ENCODE measurements at places on chromosomes 5 and 9.

GRCh38 chr5:61768692-61769281, 436.7 kb downstream of the ZSWIM6 start:
- DNase-seq = no peak

DNA sequence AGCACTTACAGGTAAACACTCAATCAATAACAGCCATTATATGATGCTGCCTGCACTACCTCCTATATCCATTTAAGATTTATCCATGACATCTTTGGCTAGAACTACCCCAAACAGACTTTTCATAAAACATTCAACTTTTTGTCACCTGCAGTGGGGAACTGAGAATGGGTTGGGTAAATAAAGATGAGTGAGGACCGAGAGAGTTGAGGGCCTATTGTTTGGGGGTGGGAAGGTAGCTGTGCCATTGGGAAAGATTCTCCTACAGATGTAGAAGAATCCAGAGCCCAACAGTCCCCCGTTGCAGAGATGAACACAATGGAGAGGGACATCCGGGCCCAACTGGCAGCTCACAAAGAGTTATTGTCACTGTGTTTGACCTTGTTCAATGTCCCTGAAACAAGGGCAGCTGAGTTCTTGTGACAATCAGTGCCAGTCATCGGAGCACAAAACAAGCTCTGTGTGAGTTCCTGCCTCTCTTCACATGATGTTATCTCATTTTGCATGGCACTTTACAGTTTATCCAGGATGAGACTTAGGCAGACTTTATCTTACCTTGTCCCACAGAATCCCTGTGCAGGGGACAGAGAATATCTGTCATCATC, 11.5 kb upstream of the SLC31A2 start:
- no peak for DNase-seq

- no peak for DNase-seq
Measured at GRCh38 chr5:170168002-170168401, 62.3 kb downstream of the FOXI1 start.

- no peak for DNase-seq
Measured at GRCh38 chr9:124973807-124974206, 32.9 kb upstream of the GOLGA1 start.

DNA sequence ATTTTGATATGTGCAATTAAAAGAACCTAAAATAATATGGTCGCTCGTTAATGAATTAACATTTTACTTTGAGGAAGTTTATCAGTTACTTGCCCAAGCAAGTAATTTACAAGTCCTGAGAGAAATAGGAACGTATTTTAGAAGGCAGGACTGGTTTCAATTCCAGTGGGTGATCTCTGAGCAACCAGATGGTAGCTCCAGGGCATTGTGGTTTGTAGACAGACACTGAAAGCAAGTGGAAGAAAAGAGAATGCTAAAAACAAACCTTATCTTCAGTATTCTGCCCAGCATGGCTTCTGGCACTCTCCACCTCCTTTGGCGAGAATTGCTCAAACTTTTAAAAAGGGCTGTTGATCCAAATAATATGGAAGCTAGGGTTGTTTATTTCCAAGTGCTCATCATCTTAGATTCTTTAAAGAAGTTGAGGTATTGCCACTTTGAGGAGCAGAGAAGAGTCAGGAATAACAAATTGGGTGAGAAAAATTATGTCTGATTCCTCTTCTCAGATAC, 31.8 kb upstream of the ERAP2 start:
- DNase-seq = peak; percentile 27

DNA sequence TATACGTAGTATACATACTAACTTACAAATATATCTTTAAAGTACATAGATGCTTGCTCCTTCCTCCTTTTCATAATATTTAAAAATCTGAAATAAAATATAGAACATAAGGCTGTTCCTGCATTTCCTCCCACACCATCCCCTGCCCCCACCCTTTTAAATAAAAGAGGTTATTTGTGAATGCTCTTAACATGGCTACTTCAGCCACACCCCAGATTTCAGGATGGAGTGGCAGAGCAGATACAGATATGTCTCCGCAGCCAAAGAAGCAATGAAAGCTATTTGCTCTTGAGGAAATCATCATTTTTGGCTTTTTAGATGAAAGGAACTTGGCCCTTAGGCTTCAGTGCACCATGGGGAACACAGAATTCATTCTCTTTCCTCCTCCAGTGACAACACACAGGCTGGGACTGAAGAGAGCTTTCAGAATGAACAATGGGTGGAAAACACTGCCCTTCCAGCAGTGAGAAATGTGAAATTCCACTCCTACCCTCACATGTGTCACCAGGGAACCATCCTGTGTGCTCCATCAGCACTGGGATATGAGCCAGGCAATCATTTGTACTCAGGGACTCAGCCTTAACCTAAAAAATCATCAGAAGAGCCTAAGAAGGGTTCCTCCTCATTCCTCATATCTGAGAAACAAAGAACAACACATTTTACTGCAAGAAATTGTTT, 134.3 kb downstream of the PPP2R2B start:
- no peak for DNase-seq

DNA sequence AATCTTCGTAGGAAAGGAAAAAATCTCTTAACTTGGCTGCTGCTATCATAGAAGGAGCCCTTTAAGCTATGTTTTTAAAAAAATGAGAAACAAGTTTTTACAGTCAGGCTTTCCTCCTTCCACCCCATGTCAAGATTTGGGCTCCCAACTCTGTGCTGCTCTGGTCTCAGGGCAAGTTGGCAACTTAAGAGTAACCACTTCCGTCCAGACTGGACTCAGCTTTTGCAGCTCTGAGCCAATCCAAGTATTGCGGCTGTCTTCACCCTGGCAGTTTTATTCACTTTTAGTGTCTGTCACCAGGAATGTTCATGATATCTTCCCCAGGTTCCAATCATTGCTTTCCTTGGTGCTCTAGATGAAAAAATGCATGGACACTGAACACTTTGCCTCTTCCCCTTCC, 115.9 kb upstream of the GAS1 start:
- DNase-seq = no peak

- peak; percentile 65 for DNase-seq
Measured at GRCh38 chr5:146947181-146947941, 68.8 kb upstream of the PPP2R2B start.

DNA sequence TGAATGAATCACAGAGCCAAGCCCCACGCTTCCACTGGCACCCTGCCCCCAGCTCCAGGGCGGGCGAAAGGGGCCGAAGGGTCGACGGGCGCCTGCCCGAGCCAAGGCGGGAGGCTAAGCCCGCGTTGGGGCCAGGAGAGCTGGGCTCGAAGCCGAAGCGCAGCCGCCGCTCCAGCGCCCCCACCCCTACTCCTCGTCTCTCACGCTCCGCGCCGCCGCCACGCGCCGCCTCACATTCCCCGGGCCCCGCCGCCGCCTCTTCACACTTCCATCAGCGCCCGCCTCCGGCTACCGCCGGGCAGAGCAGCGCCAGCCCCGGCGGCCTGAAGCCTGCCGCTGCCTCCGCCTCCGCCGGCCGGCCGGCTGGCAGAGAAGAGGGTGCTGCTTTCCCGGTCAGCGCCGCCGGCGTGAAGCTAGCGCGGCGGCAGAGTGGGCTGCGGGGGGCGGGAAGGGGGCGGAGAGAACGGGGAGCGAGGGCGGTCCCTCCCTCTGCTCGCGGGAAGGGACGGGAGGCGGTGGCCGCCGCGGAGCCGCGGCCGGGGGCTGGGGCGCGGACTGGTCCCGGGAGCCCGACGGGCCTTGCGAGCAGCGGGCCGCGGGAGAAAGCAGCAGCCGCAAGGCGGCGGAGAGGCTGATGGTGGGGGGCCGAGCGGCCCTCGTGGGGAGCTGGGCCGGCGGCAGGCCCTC, at the start of gene HOMER1:
Gene HOMER1 (minus strand): TSS at position 431 of the 687 bp plus-strand sequence. CDS start 1,360 bp downstream, outside the sequence.
- no peak for DNase-seq

DNA sequence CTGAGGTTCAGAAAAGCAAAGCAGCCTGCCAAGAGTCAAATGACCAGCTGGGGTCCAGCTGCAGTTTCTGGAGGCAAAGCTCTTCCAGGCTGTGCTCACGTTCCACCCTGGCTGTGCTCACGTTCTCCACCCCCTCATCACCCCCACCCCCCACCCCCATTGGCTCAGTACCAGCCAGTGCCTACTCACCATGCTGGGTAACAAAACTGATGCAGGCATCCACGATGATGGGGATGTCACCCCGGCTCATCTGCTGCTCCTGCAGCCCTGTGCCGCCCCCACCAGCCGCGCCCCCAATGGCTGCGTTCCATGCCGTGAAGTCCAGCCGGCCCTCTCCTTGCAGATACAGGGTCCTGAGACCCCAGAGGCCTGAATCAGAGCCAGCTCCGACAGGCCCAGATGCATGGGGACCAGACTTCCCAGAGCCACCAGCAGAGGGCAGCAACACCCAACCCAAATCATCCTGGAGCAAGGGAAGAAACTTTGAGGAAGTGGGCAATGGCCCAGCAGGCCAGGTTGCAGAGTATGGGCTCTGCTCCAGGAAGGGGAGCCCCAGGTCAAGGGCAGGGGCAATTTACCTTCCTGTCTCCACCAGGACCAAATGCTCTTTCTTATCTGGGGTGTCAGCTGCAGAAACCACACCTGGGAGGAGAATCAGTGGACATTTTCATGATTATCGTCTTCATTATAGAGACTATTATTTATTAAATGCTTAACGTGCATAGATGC, 13.7 kb upstream of the FCHSD1 start:
- peak; percentile 66 for DNase-seq

DNA sequence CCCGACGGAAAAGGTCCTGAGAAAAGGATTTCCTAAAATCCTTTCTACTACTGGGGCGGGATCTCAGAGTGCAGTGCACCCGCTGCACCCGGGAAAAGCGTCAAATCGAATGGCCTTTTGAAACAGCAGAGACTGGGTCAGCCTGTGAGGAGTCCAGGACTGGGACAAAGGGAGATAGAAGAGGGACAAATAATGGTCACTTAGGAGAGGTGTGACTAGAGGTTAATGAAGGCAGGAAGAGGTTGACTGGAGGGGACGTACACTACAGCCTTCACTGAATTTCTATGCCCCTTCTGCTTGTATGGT, 1.5 kb downstream of the PLPPR1 start:
- no peak for DNase-seq

DNA sequence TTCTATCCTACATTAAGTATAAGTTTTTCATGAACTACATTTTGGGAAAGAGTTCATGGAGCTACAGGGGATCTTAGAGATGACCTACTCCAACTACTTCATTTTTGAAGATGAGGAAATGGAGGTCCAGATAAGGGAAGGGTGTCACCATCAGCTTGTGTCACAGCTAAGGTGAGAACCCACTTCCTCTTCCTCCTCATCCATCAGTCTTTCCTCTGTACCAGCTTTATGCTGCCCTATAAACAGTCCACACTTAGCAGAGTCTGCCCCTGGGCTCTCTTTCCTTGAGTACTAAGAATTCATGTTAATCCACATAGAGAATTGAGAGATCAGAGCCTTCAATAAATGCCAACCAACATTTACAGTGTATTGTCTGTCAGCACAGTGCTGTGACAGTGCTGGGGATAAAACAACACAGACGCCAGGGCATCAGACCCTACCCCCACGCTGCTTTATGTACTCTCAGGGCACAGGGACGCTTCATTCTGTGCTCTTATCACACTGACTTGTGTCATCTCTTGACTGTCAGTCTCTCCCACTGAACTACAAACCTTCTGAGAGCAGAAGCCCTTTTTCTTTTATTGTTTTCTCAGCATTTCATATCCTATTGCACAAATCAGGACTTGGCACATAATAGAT, 22.1 kb downstream of the ADRB2 start:
- no peak for DNase-seq

DNA sequence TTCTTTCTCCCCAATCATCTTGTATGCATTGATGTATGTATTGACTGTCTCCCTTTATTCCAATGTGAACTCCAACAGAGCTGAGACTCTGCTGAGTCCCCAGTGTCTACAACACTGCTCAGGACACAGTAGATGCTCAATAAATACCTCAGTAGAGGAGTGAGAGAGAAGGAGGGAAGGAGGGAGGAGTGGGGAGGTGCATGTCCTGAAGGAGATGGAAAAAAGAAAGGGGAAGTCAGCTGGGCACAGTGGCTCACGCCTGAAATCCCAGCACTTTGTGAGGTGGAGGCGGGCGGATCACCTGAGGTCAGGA, 2.9 kb upstream of the PHF2 start:
- no peak for DNase-seq

DNA sequence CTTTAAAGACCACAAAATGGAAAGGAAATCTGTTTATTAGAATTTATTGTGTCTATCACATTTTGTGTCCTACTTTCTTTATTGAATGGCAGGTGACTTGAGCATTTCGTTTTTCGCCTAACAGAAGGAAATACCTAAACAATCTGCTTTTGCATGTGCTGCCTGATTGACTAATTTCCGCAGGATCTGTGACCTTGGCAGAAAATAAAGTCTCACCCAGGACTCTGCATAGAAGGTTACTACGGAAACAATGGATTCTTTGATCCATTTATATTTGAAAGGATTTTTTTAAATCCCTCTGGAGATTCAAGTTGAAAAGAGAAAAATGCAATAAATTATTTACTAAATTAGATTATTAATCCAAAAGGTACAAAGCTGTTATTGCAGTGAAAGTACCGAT, 61.0 kb upstream of the CAST start:
- DNase-seq = no peak

DNA sequence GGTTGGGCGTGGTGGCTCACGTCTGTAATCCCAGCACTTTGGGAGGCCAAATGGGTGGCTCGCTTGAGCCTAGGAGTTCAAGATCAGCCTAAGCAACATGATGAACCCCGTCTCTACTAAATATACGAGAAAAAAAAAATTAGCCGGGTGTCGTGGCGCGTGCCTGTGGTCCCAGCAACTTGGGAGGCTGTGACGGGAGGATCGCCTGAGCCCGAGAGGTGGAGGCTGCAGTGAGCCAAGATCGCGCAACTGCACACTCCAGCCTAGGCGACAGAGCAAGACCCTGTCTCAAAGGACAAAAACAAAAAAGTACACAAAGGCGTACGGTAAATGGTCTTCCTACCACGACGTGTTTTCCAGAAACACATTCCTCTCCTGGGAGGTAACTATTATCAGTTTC, 538 bp upstream of the BDP1 start:
- no peak for DNase-seq

- DNase-seq = peak; percentile 41
Measured at GRCh38 chr5:55344392-55344992, 36.7 kb downstream of the MTREX start.

GRCh38 chr5:88502179-88503040, 233.8 kb upstream of the TMEM161B start:
- no peak for DNase-seq

DNA sequence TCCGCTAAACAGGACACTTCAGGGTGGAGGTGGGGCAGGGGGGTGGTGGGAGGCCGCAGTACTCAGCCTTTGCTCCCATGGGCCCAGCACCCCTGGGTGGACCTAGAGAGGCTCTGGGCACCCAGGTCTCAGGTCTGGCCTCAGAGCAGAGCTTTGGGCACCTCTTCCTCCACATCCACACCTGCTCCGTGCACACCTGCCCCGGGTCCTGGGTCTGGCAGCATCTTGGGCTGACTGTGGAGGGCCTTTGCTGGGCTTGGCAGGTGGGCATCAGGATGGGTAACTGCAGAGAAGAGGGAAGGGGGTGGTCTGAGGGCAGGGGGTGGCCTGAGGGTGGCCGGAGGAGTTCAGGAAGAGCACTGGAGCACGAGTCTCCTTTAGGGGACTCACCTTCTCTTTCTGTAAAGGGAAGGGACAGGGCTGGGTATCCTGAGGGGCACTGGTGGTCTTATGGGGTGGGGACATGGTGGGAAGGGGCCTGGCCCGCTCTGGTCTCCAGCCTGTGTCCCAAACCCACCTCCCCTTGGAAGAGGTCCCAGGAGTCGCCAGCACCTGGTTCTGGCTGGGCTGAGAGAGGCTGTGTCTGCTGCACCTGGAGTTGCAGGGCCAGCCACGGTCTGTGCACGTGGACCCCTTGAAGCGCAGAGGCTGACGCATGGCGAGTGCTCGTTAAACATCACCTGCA, 106.7 kb upstream of the IER5L start:
- DNase-seq = no peak
